ENCODE measurements at places on chromosomes 7 and 10. TPM values are rescaled to one million over a fixed set of nuclear protein-coding genes. Genes with fewer than 3 reads are reported as not detected.

The PDE1C gene
- not detected for total RNA-seq

The HMX2 gene
- not detected for total RNA-seq

The NEBL gene
- total RNA-seq = not detected

The PTF1A gene
- not detected for total RNA-seq

The GDF10 gene
- 0.11 TPM for total RNA-seq

The CFAP43 gene
- not detected for total RNA-seq

The TNRC18 gene
- total RNA-seq = 57.2 TPM

The TNS3 gene
- total RNA-seq = 1.1 TPM

The HTR5A gene
- total RNA-seq = not detected

The DNAJB12 gene
- 24.3 TPM for total RNA-seq

DNA sequence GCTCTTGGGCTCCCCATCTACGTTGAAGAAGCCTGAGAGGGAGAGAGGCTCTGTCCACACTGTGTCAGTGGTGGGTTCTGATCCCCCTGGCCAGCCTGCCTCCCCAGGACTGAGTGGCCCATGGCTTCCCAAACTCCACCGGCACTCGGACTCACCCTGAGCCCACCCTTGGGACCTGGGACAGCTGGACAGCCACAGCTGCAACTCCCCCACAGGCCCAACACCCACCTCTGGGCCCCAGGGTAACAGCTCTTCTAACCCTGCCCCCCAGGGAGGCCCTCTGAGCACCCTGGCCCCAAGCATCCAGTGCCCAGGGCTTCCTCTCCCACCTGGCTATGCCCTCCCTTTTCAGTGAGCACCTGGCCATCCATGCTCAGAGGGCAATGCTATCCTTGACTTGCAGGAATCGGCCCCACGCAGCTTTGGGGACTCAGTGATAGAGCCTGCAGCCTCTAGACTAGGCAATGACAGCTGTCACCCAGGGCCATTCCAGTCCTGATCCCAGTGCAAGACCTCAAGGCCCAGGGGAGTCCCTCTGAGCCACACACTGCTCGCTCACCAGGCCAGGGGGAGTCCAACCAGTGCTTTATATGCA is 17.9 kb downstream of the OGDHL start:
- no peak for DNase-seq
- no peak overlapping the region for H3K4me3 ChIP-seq
- no peaks in the 10 kb centered on the region for H3K4me1 ChIP-seq
- no peaks in the 10 kb centered on the region for H3K36me3 ChIP-seq
- no peaks in the 10 kb centered on the region for H3K27me3 ChIP-seq

DNA sequence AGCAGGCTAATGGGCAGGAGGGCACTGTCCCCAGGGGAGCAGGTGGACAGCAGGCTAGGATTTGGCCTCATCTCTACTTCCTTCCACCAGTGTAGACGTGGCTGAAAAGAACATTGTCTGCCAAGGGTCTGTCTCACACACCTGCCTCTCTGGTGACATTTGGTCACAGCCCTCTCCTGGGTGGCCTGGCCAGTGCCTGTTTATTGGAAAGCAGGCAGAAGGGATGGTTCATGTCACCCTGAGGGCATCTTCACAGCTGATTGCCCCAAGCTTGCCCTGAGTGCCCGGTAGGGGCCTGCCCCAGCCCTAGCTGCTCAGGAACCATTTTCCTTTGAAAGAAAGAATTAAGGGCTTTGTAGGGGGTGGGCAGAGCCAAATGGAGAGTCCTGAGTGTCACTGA is 138.7 kb downstream of the C10orf105 start:
- no peaks in the 10 kb centered on the region for H3K36me3 ChIP-seq
- no peak for DNase-seq
- H3K4me1 ChIP-seq = peaks cover 3% of the 10 kb centered on the region
- H3K27ac ChIP-seq = no peak overlapping the region

DNA sequence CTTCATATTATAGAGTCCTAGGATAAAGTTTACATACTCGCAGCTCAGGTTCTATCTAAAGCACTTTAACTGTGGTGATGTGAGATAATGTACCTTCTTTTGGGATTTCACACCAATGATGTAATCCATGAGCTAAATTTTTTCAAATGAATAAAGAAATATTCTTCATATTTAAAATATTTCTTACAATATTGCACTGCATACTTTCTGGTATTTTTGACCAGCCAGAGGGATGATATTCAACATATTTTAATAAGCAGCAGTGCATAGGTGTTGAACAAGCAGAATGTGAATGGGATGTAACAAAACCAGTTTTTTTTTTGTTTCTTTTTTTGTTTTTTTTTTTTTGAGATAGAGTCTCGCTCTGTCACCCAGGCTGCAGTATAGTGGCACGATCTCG is 73.2 kb upstream of the TRIM24 start:
- DNase-seq = no peak
- H3K27ac ChIP-seq = no peak overlapping the region
- no peaks in the 10 kb centered on the region for H3K36me3 ChIP-seq
- H3K27me3 ChIP-seq = no peaks in the 10 kb centered on the region
- H3K4me3 ChIP-seq = no peak overlapping the region
- no peaks in the 10 kb centered on the region for H3K4me1 ChIP-seq

GRCh38 chr7:44206008-44206407 is 5.2 kb downstream of the YKT6 start:
- no peaks in the 10 kb centered on the region for H3K27me3 ChIP-seq
- H3K4me3 ChIP-seq = no peak overlapping the region
- H3K36me3 ChIP-seq = peaks cover 24% of the 10 kb centered on the region
- no peak overlapping the region for H3K27ac ChIP-seq
- DNase-seq = no peak

- no peak overlapping the region for H3K27ac ChIP-seq
- no peaks in the 10 kb centered on the region for H3K27me3 ChIP-seq
- peaks cover 4% of the 10 kb centered on the region for H3K4me1 ChIP-seq
- no peak overlapping the region for H3K4me3 ChIP-seq
Observed at GRCh38 chr7:5352440-5353010, 69.8 kb downstream of the SLC29A4 start.

- no peaks in the 10 kb centered on the region for H3K36me3 ChIP-seq
- peaks cover 11% of the 10 kb centered on the region for H3K27me3 ChIP-seq
- no peaks in the 10 kb centered on the region for H3K4me1 ChIP-seq
- no peak overlapping the region for H3K4me3 ChIP-seq
Observed at GRCh38 chr7:29749701-29750321, 56.5 kb upstream of the WIPF3 start.

DNA sequence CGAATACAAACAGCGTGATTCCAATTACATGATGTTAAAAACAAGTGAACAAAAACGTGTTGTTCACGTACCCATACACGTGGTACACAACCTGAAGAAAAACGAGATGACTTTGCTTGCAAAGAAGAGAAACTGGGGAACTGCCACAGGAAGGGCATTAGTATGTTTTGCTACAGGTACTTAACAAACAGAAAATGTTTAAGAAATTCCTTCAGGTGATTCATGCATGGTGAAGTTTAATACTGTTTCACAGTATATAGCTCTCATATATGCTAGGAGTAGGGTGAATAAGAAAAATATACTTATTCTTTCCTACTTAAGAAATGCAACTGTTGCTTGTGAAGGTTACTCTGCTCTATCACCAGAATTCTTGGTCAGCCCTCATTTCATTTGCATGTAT is 9.8 kb downstream of the SEC61G start:
- no peaks in the 10 kb centered on the region for H3K27me3 ChIP-seq
- H3K36me3 ChIP-seq = peaks cover 37% of the 10 kb centered on the region
- H3K4me1 ChIP-seq = peaks cover 2% of the 10 kb centered on the region
- H3K4me3 ChIP-seq = no peak overlapping the region
- no peak for DNase-seq

DNA sequence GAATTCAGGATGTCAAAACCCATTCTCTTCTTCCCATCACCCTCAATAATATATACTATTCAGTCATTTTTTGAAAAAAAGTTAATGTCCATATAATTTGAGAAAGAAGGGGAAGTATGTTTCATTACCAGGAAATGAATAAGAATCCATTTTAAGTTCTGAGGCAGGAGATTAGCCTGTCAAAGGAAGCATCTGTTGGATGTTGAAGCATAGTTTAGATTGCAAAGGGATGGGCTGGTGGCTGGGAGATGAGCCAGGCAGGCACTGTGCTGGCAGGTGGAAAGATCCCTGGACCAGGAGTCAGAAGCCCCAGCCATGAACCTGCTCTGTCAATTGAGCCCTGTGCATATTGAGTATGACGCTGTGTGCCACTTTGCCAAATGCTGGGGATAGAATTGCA is 48.4 kb upstream of the CRTAC1 start:
- no peak overlapping the region for H3K4me3 ChIP-seq
- DNase-seq = no peak
- no peaks in the 10 kb centered on the region for H3K36me3 ChIP-seq
- no peak overlapping the region for H3K27ac ChIP-seq
- H3K27me3 ChIP-seq = peaks cover 3% of the 10 kb centered on the region
- H3K4me1 ChIP-seq = no peaks in the 10 kb centered on the region

GRCh38 chr7:33157781-33158180 is 28.4 kb downstream of the BBS9 start:
- H3K27me3 ChIP-seq = no peaks in the 10 kb centered on the region
- H3K36me3 ChIP-seq = peaks cover 1% of the 10 kb centered on the region
- H3K27ac ChIP-seq = no peak overlapping the region
- no peak overlapping the region for H3K4me3 ChIP-seq
- no peak for DNase-seq

DNA sequence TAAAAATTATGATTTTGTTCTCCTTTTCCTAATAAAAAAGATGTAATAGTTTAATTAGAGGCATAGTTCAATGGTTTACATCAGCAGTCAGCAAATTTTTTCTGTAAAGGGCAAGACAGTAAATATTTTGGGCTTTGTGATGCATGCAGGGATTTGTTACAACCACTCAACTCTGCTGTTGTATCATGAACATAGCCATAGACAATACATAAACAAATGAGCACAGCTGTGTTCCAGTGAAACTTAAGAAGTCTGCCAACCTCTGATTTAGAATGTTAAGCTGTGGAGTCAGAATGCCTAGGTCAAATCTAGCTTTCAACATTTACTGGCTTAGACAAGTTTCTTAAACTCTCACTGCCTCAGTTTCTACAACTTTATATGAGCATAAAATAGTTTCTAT is 31.6 kb downstream of the ASZ1 start:
- no peak overlapping the region for H3K27ac ChIP-seq
- no peaks in the 10 kb centered on the region for H3K4me1 ChIP-seq
- H3K27me3 ChIP-seq = no peaks in the 10 kb centered on the region
- no peaks in the 10 kb centered on the region for H3K36me3 ChIP-seq
- DNase-seq = no peak
- H3K4me3 ChIP-seq = no peak overlapping the region

GRCh38 chr7:29381206-29382094 is 182.2 kb upstream of the PRR15 start:
- no peaks in the 10 kb centered on the region for H3K36me3 ChIP-seq
- H3K4me3 ChIP-seq = no peak overlapping the region
- no peaks in the 10 kb centered on the region for H3K4me1 ChIP-seq
- peaks cover 10% of the 10 kb centered on the region for H3K27me3 ChIP-seq

DNA sequence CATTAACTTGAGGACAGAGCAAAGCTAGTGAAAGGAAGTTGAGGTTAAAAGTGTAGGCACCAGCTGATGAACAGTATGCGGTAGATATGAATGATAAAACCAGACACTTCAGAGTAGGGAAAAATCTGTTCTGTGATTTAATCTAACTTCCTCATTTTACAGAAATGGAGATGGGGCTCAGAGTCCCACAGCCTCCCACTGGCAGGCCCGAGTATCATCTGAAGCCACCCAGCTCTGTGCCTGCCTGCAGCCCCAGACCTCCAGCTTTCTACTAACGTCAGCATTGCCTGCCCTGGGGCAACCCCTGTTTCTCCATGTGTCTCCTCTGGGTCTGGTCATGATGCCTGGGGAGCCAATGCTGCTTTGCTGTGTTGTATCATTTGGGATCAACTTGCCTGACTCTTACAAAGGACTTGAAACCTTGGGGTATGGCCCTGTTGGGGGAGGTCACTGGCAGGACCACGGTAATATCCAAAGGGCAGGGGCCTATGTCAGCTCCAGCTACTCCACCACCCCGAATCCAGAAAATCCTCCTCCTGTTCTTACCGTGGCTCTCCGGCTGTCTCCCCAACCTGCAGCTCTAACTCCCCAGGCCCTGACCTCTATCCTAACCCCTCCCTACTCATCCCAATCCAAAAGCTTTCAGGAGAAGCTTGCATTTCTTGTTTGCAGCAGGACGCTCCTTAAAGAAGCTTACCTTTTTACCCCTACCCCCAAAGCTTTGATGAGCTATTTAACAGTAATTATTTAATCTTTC is 56.2 kb upstream of the NPY start:
- DNase-seq = no peak
- H3K4me3 ChIP-seq = no peak overlapping the region
- peaks cover 29% of the 10 kb centered on the region for H3K27me3 ChIP-seq
- H3K4me1 ChIP-seq = peaks cover 17% of the 10 kb centered on the region

DNA sequence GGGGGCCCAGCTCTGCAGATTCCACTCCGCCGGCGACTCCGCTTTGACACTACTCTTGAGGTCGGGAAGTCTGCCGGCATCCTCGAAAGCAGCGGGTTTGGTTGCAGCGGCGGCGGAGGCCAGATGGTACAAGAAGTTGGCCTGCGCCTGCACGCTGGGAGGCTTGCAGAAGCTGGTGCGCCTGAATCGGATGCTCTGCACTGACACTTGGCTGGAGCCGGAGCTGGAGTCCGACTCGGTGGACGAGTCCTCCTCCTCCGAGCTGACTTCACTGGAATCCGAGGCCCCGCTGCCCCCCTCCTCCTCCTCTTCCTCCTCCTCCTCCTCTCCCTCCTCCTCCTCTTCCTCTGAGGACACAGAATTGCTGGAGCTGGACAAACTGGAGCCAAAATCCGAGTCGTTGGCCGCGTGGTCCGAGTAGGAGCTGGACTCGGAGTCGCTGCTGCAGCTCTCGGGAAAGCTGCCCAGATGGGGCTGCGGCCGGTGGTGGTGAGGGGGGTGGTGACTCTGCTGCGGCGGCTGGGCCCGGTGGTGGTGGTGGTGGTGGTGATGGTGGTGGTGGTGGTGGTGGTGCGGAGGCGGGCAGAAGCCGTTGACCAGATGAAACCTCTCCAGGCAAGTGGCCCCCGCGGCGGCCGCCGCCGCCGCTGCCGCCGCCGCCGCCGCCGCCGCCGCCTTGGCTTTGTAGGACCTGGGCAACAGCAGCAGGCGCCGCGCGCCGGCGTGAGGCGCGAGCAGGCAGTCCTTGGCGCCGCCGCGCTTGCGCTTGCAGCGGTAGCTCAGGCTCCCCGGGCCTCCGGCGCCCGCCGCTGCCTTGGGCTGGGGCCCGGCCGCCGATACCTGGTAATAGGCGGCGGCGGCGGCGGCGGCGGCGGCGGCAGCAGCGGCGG is 9.0 kb downstream of the SKIDA1 start:
- peak overlapping the region; percentile 87 for H3K4me3 ChIP-seq
- peaks cover 31% of the 10 kb centered on the region for H3K4me1 ChIP-seq
- H3K36me3 ChIP-seq = no peaks in the 10 kb centered on the region
- DNase-seq = peak; percentile 67
- H3K27me3 ChIP-seq = peaks cover 88% of the 10 kb centered on the region

GRCh38 chr7:51297986-51298385 is 18.6 kb downstream of the COBL start:
- no peak for DNase-seq
- H3K4me3 ChIP-seq = no peak overlapping the region
- no peaks in the 10 kb centered on the region for H3K4me1 ChIP-seq

- H3K27me3 ChIP-seq = no peaks in the 10 kb centered on the region
- H3K36me3 ChIP-seq = no peaks in the 10 kb centered on the region
- H3K27ac ChIP-seq = no peak within 1 kb of the TSS
- no peak for DNase-seq
- H3K4me1 ChIP-seq = no peaks in the 10 kb centered on the region
Observed at GRCh38 chr7:63998549-63998948, at the start of gene ZNF722. Gene ZNF722 (plus strand): TSS chr7:63998849. CDS start chr7:63998962, 113 bp downstream.

Measured in activated naive CD8-positive, alpha-beta T cell treated with anti-CD3 and anti-CD28 coated beads, Interleukin-2, amount 10 ng/mL, durations not matched to agents 7 days and 5 days (primary cell).